ENCODE measurements at places on chromosomes 1 and 21. TPM values are rescaled to one million over a fixed set of nuclear protein-coding genes. Genes with fewer than 3 reads are reported as not detected.

- no peaks in the 10 kb centered on the region for H3K4me1 ChIP-seq
- peaks cover 6% of the 10 kb centered on the region for H3K27me3 ChIP-seq
- no peak for DNase-seq
- H3K27ac ChIP-seq, result no peak overlapping the region
Observed at GRCh38 chr1:61181067-61182038, 99.0 kb downstream of the NFIA start.

DNA sequence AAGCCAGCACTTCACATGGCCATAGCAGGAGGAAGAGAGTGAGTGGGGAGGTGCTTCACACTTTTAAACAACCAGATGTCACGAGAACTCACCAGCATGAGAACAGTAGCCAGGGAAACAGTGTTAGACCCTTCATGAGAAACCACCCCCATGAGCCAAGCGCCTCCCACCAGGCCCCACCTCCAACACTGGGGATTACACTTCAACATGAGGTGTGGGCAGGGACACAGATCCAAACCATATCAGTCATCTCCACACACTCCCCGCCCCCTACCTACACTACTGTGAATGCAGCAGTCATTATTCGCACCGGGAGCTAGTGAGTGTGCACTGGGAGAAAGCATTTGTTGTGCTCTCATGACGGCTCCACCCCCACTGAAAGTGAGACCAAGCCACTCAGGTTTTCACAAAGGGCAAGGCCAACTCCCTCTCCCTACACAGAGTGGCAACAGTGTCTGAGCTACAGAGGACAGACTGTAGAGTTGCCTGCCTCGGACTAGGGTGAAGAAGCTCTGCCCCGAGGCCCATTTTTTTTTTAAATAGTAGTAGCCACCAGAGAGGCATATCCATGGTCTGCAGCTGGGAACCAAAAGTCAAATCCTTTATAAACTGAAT is 125.6 kb downstream of the BARHL2 start:
- peaks cover 7% of the 10 kb centered on the region for H3K27me3 ChIP-seq
- no peak for DNase-seq
- no peak overlapping the region for H3K4me3 ChIP-seq
- H3K36me3 ChIP-seq, result no peaks in the 10 kb centered on the region
- H3K27ac ChIP-seq, result no peak overlapping the region
- H3K4me1 ChIP-seq, result no peaks in the 10 kb centered on the region

DNA sequence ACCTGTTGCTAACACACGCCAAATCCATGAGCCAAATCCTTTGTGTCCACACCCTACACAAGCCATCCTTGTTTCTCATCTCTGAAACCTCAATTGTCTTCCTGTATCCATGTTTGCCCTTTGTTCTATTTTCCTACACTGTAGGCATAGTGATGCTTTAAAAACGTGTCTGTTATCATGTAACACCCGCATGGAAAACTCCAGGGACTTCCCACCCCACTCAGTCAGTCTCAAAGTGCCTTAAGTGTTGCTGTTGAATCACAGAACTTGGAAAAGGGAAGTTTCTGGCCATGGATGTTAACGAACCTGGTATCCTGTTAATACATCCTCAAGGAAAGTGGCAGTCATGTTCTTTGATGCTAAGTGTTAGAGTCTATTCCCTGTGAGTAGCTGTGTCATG is 9.7 kb downstream of the OR2T11 start:
- no peaks in the 10 kb centered on the region for H3K27me3 ChIP-seq
- no peaks in the 10 kb centered on the region for H3K36me3 ChIP-seq
- H3K4me1 ChIP-seq, result no peaks in the 10 kb centered on the region

DNA sequence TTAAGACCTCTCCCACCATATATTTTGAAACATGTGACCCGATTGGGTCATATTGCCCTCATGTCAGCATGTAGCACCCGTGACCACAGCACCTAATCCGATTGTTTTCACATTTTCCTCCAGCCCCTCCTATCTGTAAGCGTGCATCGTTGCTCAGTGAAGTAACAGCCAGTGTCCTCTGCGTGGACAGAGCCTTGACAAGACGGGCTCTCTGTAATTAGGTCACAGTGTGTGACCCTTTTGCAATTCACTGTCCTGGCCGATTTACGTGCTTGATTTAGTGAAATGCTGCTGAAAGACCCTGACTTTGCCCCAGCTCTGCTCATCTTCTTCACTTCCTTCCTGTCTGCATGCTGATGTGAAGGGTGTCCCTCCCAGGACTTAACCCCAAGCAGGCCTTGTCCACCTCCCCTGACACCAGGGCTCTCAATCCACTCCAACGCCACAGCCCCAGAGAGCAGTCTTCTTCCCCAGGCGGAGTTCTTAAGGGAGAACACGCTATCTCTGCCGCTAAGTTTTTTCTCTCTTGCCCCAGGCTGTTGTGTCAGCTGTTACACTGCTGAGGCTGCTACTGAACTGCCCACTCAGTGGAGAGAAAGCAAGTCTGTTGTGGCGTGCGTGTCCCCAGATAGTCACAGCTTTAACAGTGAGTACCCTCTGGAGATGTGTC is 19.4 kb downstream of the URB2 start:
- H3K4me1 ChIP-seq, result peaks cover 2% of the 10 kb centered on the region
- H3K36me3 ChIP-seq, result peaks cover 8% of the 10 kb centered on the region
- no peak overlapping the region for H3K4me3 ChIP-seq
- H3K27ac ChIP-seq, result no peak overlapping the region
- no peaks in the 10 kb centered on the region for H3K27me3 ChIP-seq

Gene EPS8L3
- total RNA-seq, result not detected

Gene CA14
- not detected for total RNA-seq
